Kasumi-1 (cell line): ENCODE measurements at places on chromosomes 6 and 20.

DNA sequence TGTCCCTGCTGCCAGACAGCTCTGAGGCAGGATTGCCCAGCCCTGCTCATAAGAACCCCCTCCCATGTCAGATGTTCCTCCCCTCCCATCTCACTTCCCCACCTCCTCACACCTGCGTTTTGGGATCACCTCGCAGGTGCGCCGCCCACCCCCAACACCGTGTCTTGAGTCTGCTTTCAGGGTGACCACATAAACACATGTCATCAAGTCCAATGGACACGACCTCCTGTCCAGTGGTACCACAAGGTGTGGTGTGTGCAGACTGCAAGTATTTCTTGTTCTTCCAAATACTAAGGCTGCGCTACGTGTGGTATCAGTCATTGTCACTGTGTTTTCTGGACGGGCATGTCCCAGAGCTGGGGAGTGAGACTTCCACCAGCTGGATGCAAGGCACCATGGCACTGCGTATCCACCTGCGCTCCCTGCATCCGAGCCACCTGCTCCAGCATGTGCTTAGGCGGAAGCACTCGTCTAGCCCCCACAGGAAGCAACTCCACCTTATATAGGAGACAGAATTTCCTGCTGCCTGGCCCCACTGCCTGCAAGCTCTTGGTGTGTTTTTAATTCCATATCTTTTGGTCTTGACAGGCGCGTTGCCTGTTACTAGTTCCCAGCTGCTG, 119.7 kb upstream of the NXT1 start:
- no peak for DNase-seq

DNA sequence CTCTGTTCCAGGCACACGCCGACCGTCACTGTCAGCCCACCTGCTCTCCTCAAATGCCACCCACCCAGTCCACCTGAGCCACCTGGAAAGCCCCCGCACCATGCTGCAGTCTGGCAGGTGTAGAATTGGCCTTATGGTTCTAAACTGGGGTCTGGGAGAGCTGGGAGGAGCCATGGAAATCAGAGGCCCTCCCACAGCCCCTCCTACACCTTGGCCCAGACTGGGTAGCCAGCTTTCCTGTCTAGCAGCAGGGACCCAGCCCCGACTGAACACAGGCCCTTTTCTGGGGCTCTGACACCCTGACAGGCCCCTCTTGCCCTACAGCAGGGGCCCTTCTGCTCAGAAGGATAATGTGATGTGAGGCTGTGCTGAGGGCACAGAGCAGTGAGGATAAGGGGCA, 31.1 kb downstream of the LRFN2 start:
- no peak for DNase-seq

- no peak for DNase-seq
Measured at GRCh38 chr6:140130074-140130473, 755.6 kb upstream of the CITED2 start.

DNA sequence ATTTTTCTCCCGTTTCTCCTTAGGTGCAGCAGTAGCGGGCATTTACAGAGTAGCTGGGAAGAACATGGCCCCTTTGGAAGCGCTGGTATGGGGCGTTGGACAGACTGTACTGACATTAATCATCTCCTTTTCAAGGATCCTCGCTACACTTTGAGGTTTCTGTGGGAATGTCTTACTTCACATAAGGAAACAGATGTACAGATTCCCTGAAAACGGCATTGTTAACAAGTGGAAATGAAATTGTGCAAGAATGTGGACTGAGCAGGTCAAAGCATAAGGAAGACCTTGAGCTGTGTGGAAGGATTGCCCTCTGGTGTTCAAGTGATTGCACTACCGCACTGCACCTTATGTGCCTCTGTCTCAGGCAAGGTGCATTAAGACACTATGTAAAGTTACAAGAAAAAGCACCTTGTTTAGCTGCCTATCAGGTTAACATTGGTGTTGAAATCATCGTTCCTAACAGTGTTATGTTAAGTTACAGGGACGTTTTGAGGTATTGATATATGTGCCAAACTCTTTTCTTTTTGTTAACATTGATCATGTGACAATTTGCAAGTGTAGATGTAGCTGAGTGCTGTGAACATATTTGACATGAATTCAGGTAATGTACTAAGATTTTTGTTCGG, 38.0 kb downstream of the TMEM170B start:
- peak; percentile 94 for DNase-seq

DNA sequence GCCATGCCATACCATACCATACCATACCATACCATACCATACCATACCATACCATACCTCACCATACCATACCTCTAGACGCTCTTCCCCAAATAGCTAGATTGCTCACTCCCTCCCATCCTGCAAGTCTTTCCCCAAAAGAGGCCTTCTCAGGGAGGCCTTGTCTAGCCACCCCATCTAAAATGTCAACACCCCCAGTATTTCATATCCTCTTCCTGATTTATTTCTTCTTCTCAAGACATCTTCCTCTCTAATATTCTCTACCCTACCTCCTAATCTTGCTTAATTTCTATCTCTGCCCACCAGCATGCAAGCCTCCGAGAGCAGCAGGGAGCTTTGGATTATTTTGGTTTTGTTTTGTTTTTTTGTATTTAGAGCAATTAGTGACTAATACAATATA, 225.2 kb upstream of the RREB1 start:
- DNase-seq, result no peak

GRCh38 chr6:18545726-18546125, 158.6 kb downstream of the RNF144B start:
- DNase-seq, result no peak
